Activated CD4-positive, alpha-beta T cell treated with anti-CD3 and anti-CD28 coated beads for 48 hours (primary cell): ENCODE measurements at places on chromosomes 3 and 15.

- no peak for DNase-seq
Observed at GRCh38 chr3:25938566-25939325, 148.9 kb downstream of the OXSM start.

GRCh38 chr15:77497110-77497737, 76.5 kb downstream of the HMG20A start:
- DNase-seq: no peak

DNA sequence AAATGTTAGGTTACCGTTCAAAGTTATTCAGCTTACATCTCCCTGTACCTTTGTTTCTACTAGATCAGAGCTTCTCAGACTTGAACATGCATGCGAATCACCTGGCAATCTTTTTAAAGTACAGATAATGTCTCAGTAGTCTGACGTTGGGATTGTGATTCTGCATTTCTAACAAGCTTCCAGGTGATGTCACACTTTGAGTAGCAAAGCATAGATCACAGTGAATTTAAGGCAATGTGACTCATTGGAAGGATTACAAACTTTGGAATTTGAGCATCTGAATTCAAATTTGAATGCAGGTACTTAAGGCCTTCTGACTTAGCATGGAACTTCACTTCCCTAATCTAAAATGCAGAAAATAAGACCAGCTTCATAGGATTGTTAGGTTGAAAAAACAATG, 10.8 kb upstream of the ZMAT3 start:
- DNase-seq: no peak

DNA sequence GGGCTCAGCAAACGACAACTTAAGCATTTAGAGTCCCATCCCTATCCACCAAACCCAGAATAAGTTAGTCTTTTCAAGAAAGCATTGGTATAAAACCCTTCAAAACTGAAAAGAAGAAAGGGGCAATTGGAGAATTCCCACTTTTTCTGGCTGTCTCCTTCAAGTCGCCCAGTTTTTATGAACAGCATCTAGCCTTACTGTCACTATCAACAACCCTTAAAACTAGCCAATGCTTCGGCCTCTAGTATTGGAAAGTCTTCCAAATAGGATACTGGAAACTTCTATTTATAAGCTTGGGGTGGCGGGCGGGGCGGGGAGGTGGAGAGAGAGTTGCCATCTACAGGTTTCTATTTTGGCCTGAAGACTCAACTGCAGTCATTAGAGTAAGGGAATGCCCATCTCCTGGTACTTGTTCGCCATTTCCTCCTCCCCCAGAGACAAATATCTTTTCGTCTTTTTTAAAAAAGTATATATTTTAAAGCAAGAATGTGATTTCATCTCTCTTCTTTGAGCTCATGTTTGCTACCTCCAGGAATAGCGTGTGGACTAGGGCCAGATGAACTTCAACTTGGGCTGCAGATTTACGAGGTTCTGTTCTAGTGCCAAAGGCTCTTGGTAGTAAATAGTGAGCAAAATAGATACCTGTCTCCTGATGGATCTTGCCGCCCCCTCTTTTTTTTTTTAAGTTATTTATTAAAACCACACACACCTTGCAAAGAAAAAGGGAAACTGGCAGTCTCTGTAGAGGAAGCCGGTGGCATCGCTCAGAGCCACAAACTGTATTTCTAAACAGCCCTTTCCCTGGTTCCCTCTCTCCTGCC, 2.7 kb downstream of the BCL6 start:
- no peak for DNase-seq

- no peak for DNase-seq
Observed at GRCh38 chr3:170044795-170045244, 7.0 kb downstream of the GPR160 start.

DNA sequence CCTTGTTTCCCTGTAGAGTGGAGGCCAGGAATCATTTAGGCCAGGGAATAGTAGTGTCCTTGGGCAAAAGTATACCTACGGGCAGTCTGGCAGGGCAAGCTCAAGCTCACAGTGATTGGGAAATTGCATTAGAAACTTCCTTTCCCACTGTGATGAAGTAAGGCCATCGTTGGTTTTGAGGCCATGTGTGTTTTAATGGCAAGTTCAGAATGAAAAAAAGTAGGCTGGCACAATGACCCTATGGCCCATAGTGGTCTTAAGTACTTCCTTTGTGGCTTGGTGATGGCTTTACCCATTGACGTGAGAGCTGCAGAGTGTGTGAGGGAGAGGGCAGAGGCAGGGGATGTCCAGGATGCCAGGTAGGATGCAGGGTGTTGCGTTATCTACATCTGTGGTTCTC, 28.8 kb downstream of the LIMD1 start:
- DNase-seq: no peak
